ENCODE measurements at places on chromosomes 16 and 17.

DNA sequence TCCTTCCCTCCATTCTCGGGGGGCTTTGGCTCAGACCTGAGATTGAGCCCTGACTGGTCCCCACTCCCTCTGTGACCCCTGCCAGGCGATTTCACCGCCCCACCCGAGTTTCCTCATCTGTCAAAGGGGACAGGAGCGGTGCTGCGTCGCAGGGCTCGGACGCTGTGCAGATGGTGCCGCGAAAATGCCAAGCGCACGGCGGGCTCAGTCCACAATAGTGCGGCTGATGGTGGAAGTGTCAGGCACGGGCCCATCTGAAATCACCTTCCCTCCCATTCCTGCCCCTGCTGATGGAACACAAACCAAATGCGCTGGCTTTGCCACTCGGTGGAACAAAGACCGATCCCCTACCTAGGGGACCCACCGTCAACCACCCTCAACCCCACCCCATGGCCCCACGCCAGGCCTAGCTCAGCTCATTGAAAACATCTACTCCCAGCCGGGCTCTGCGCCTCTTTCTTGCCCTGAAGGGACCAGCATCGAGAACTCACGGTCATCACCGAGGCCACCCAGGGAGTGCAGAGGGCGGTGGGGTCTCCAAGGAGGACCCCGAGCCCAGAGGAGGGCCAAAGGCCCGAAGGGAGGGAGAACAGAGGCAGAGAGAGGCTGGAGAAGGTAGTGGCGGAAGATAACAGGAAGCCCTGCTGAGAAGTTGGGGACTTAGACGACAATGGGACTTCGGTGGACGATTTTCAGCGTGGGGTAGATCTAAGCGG is 1.4 kb downstream of the CARHSP1 start:
- DNase-seq = peak; percentile 56

DNA sequence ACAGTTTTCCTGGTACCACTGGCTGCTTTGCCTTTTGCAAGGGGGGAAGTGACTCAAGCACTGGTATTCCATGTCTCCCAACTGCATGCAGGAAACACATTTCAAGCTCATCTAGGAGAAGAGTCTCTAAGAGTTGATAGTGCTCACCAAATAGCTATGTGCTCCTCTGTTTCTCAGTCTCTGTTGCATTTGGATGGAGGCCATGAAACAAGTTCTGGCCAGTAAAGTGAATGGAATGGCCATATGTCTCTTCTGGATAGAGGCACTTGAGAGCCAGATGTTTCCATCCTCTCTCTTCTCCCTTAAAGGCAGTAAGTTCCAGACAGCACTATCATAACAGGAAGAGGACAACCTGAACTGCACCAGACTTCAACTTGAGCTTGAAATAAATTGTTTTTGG is 60.6 kb downstream of the C16orf82 start:
- no peak for DNase-seq

- no peak for DNase-seq
Measured at GRCh38 chr17:59405944-59406705, 74.7 kb downstream of the YPEL2 start.

DNA sequence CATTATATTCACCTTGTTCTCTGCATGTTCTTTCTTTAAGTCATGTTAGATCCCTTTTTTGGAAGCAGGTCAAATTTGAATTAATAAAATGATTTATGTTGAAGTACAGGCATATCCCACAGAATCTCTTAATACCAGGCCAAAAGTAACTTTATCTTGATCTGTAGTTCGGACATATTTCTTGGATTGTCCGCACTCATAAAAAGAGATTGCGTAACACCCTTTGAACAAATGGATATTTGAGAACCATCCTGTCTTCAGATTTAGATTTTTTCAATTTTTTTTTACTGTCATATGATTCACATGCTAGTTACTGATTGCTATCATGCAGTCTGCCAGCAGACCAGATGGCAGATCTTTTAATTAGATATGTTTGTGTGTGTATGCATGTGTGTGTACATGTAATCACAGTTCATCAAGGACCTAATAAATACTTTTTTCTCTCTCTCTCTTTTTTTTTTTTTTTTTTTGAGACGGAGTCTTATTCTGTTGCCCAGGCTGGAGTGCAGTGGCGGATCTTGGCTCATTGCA is 352.6 kb downstream of the WWOX start:
- DNase-seq = no peak

- DNase-seq = no peak
Measured at GRCh38 chr16:64217789-64218535, 903.9 kb downstream of the CDH11 start.

DNA sequence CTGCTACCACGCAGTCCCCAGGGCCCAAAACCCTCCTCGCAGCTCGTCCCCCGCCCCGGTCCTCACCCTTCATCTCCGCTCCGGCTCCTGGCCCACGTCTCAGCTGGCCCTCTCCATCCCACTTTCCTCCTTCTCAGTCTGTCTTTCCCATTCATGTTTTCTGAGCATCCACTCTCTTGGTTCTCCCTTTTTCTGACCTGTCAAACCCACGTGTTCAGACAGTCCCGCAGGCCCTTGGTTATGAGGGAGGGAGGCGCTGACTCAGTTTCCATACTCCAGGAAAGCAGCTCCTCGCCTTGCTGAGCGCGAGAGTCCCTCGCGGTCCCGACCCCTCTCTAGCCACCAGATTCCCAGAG is 392 bp upstream of the HID1 start:
- DNase-seq = peak; percentile 31

- DNase-seq = peak; percentile 43
Measured at GRCh38 chr17:40779181-40779909, 3.0 kb downstream of the KRT27 start.

GRCh38 chr17:38879878-38880665 is 10.2 kb downstream of the LASP1 start:
- DNase-seq = no peak

- peak; percentile 20 for DNase-seq
Measured at GRCh38 chr16:28554634-28555423, 1.1 kb downstream of the SGF29 start.

- no peak for DNase-seq
Measured at GRCh38 chr16:11393861-11394592, 48.8 kb downstream of the RMI2 start.

DNA sequence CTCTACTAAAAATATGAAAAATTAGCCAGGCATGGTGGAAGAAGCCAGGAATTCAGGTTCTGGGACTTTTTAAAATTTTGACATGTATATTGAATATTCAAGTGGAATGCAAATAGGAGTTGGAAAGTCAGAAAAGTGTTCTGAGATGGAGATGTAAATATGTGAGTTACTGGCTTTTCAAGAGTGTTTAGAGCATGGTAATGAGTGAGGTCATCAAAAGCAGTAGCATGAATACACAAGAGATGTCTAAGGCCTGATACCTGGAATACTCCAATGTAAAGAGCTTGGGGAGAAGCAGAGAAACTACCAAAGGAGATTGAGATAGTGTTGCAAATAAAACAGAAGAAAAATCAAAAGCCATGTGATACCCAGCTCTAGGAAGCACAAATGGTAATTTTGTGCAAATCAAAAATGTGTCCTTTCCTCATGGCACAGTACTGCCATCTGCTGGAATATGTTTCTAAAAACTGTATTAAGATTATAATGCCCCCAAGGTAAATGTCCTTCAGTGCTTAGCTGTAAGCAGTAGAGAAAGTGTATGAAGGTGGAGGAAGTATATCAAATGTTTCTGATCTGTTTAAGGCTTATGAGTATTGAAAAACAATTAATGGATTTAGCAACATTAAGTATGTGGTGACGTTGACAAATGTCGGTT is 908.4 kb downstream of the KCNJ18 start:
- no peak for DNase-seq

Measured in activated T-cell treated with anti-CD3 and anti-CD28 coated beads, Interleukin-2, amount 50 U/mL, for 48 hours (primary cell).